ENCODE measurements at places on chromosomes 2 and 18. TPM values are rescaled to one million over a fixed set of nuclear protein-coding genes. Genes with fewer than 3 reads are reported as not detected.
A peak's percentile ranks its signal among the peaks of the same experiment; 100 is the strongest.

PARD3B gene
- total RNA-seq = 21.4 TPM

ARL5A gene
- 41.4 TPM for total RNA-seq

UGT1A10 gene
- total RNA-seq = not detected

GAREM2 gene
- total RNA-seq = 5.6 TPM

SPATA3 gene
- not detected for total RNA-seq

IL36RN gene
- total RNA-seq = not detected

SERPINB12 gene
- total RNA-seq = not detected

ITPRIPL1 gene
- 0.77 TPM for total RNA-seq

GRCh38 chr18:79068937-79069716 is at the start of gene ATP9B:
Gene ATP9B (plus strand): TSS chr18:79069394. CDS start chr18:79069411, 17 bp downstream.
- DNase-seq = peak; percentile 99

GRCh38 chr2:238321467-238321866 is 1.1 kb downstream of the TRAF3IP1 start:
- DNase-seq = no peak

- no peak for DNase-seq
Observed at GRCh38 chr18:4293337-4293736, 161.8 kb downstream of the DLGAP1 start.

DNA sequence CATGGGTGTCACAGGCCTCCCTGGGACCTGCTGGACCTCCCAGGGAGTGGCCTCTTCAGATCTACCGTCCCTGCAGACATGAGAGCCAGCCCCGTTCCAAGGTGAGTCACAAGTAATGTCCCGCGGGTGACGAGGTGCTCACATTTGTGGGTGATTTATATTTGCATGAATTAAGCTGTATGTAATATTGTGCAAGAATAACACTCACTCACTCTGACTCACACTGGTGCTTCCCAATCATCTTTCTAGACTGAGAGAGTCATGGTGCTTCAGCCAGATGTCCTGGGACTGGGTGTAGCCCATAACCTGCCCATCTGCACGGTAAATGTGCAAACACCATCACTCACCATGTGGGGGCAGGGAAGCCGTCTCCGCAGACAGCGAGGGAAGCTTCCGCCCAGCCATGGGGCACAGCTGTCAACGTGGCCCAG is 347.5 kb upstream of the SALL3 start:
- DNase-seq = no peak

DNA sequence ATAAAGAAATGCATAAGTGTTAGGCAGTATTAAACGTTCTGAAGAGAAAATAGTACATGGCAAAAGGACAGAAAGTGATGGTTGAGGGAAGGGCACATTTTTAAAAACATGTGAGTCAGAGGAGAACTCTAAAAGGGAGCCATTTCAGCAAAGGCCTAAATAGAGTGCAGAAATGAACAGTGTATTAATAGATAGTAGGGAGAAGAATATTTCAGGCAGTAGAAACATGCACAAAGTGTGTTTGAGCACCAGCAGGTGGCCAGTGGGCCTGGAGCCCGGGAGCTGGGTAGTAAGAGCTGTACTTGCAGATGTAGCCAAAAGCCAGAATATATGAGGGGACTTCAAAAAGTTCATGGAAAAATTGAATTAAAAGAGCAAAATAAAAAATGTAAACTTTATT is 288.1 kb upstream of the FIGN start:
- no peak for DNase-seq

Data from ovary (tissue), 10 donors.